T1000 (cell line): ENCODE measurements at places on chromosomes 2 and 18.

DNA sequence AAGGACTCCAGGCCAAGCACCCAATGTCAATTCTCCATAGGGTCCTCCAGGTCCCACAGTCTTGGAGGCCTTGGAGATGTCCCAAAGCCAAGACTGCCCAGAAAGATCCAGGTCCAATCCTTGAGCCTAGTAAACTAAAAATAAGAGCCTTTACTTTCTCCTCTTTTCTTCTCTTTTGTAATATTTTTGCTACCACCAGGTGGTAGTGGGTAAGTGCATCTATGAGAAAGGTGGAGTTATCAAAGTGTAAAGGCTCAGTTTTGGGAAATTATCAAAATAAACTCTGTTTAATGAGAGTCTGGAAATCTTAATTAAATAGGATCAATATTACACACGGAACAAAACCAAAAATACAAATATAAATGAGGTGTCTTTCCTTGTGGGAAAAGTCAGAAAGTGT lies 276.4 kb downstream of the ALK start:
- DNase-seq, result no peak

DNA sequence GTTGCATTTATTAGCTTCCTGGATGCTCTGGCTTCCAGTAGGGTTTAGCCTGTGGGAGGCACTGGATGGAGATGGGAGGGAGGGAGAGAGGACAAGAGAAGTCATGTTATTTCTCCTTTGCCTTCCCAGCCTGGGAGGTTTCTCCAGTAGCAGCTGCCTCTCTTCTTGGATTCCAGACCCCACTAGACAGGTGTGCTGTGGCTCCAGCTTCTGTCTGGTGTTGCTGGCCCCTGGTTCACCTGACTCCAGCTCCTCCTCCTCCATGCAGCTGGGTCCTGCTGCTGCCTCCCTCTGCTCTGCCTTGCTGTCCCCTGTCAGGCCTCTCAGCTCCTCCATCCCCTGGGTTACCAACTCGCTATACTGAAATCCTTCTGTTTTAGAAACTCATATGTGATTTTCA lies 188.9 kb upstream of the TNP1 start:
- no peak for DNase-seq

- no peak for DNase-seq
Measured at GRCh38 chr18:10457128-10457527, 2.7 kb downstream of the APCDD1 start.

- DNase-seq, result no peak
Measured at GRCh38 chr2:239828192-239828972, 196.8 kb downstream of the NDUFA10 start.

GRCh38 chr2:28436525-28437051 lies 43.9 kb downstream of the FOSL2 start:
- DNase-seq, result no peak

- DNase-seq, result no peak
Measured at GRCh38 chr2:226411205-226411604, 388.4 kb downstream of the IRS1 start.

DNA sequence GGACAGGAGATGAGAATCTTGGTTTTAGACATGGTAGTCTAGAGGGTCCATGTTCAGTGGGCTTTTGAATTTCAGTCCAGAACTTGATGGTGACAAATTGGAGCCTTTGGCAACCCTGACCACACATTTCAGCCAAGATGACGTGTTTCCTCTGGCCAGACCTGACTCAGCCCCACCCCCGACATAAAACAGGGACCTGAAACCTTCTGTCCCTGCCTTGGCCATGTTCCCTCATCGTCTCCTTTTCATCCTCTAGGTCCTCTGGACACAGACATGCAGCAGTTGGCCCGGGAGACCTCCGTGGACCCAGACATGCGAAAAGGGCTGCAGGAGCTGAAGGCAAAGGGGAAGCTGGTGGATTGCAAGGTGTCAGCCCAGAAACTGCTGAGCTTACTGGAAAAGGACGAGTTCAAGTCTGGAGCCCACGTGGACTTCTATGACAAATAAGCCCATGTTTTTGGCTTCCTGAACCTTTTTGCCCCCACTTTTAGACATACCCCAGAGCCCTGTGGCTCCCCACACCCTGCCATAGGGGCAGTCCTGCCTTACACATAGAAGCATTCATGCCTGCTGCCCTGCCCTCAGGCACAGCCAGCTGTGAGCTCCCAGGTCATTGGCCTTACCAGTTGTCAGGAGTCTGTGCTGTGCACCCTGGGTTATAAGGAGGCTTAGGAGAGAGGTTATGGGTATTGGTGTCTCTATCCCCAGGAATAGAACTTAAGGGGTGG lies 4.0 kb downstream of the SPR start:
- DNase-seq, result no peak

GRCh38 chr2:239943571-239943970 lies 81.6 kb downstream of the NDUFA10 start:
- DNase-seq, result no peak

GRCh38 chr2:68774569-68775271 lies 40.1 kb downstream of the ARHGAP25 start:
- DNase-seq, result no peak

DNA sequence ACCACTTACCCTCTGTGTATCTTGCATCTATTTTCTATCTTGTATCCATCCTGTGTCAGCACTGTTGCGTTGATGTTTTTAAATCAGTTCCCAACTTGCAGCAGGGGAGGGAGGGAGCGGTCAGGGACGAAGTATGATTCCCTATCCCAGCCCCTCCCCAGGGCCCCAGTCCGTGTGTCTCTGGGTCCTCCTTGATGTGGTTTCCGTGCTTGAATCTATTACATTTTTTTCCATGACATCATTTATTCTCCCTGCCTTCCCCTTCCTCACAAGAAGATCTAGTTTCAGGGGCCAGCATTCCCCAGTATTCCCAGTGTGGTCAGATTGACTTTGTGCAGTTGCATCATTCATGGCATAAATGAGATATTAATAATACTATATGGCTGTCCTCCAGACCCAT lies 479.3 kb downstream of the PTPRM start:
- no peak for DNase-seq

DNA sequence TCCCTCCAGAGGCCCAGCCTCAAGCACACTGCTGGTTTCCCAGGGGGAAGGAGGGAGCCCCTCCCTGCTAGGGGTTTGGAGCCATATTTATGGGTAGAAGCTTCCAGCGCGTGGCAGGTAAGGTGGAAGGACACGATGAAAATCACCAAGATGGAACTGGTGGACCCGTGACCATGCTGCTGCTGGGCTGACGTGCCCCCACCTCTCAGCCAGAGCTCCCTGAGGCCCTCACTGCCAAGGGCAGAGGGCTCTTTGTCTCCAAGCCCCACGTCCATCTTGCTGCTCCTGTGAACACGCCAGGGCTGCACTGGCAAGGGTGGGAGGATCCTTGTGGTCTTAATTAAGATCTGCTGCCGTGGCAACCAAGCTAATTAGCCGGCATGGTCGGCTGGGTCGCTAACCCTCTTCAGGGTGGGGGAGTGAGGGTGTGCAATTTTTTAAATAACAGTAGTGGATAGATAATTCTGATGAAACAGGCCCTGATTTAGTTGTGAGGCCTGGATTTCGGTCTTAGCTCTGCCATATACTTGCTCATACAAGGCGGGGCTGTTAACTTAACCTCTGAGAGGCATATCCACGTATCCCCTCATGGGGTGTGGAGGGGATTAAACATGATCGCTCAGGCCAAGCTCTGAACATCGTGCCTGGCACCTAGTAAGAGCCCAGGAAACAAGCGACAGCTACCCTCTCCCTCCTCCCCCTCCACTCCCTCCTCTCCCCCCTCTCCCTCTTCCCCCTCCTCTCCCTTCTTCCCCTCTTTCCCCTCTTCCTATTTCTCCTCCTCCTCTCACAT lies 232.8 kb downstream of the CELF4 start:
- DNase-seq, result no peak

DNA sequence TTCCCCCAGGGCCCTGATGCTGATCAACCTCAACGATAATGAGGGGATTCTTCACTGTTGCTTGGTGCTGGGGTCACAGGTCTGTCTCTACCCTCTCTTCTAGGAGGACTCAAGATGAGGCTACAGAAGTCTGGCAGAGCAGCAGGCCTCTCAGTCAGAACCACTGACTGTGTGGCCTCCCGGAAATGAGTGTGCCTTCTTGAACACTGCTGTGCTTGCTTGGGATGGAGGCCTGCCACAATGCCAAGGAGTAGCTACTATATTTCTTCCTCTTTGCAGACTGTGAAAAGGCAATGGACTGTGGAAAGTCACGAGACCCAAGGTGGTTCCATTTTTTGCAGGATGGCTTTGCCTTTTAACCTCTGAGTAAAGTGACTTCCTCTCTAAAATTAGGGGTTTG lies 5.8 kb upstream of the HOXD1 start:
- no peak for DNase-seq

DNA sequence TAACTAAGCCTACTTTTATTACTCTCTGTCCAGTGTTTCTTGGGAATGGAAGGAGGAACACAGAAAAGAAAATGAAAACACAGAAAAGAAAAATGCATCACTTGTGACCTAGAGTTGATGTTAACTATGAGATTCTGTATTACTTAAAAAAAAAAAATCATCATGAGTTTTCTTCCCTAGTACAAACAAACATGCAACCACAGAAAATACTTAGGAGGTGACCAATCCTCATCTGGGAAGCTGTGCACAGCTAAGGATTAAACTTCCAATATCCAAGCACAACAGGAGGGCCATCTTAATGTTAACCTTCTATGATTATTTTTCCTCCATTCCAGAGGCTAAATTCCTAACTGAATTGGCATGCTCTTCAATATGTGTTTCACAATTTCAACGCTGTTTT lies 1140.4 kb downstream of the LRP1B start:
- DNase-seq, result no peak

GRCh38 chr18:43031169-43031568 lies 84.3 kb downstream of the RIT2 start:
- DNase-seq, result no peak

DNA sequence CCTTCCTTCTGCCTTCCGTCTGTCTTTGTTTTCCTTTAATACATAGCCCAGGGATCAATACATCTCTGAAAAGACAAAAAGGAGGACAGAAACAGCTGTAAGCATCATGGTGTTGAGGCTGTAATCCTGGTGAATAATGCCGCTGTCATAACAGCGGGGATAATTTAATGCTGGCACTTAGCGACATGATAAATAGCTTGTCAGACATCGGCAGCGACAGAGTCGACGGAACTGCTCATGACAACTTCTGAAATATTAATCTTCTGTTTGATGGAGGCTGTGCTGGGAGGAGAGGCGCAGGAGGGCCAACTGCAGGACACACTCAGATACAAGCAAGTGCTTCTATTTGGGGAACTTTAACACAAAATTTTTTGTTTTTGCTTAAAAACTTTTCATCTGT lies 602.2 kb downstream of the GALR1 start:
- no peak for DNase-seq

DNA sequence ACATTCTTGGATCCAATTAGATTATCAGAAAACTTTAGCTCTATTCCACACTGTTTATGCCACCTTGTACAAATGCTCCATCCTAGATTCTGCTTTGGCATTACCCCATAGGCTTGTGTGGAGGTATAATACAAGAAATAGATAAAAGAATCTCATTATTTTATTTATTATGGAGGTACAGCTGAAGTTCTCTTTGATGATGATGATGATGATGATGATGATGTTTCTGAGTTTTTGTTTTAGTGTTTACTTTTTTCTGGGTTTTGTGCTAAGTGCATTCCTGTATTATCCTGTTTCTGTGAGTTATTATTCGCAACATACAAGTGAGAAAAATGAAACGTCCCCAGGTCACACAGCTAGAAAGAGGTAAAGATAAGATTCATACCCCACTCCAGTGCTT lies 43.4 kb downstream of the ANXA4 start:
- DNase-seq, result no peak

DNA sequence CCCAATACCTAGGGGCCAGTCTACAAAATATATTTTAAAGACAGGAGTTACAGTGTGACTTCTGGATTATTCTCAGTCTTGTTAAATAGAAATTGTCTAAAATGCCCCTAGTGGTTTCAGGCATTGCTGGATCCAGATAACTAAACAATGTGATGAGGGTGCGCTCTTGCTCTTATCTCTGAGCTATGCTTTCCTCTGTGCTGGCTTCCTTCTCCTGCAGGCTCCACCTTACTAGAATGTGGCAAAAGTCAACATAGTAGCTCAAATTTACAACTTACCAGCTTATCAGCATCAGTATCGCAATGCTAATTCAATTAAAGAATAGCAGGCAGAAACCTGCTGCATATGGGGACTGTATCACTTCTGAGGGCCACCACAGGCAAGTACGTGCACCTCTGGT lies 61.3 kb upstream of the RNU4ATAC start:
- no peak for DNase-seq

- DNase-seq, result no peak
Measured at GRCh38 chr2:182698671-182699070, 17.4 kb upstream of the DNAJC10 start.

DNA sequence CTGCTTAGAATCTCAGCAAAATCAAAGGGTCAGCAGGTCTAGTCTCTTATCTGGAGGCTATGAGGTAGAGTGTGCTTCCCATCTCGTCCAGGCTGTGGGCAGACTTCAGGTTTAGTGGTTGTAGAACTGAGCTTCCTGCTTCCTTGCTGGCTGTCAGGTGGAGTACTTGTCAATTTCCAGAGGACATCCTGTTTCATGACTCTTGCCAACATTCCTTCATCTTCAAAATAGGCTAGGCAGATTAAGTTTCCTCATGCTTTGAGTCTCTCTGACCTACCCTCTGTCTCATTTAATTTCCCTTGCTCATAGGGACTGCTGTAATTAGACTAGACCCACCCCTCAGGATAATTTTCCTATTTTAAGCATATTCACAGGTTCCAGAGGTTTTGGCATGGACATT lies 562.6 kb downstream of the SPAG16 start:
- DNase-seq, result no peak

DNA sequence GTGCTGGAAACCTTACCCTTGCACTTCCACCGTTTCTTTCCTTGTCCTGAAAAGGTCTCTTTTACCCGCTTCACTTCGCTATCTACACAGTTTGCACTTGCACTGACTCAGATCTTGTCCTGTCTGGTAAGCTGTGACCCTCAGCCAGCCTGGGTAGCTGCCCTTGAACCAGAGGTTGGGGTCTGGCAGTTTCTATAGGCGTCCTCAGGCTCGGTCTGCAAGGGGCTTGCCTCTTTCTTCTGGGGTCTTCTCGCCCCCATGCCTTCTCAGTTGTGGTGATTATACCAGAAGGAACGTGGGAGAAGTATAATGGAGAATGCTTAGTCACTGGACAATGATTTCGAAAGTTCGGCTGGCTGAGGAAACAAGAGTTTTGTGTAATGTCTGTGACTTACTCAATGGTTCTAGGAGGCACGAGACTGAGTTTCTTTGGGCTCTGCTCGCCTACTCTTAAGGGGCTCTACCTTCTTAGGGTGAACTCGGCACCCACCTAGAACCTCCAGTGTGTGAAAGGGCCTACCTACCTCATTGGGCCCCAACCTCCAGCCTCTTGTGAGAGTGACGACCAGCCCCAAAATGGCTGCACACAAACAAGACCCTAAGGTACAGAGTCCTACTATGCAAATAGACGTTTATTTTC lies 6.9 kb upstream of the STAT1 start:
- DNase-seq, result no peak

DNA sequence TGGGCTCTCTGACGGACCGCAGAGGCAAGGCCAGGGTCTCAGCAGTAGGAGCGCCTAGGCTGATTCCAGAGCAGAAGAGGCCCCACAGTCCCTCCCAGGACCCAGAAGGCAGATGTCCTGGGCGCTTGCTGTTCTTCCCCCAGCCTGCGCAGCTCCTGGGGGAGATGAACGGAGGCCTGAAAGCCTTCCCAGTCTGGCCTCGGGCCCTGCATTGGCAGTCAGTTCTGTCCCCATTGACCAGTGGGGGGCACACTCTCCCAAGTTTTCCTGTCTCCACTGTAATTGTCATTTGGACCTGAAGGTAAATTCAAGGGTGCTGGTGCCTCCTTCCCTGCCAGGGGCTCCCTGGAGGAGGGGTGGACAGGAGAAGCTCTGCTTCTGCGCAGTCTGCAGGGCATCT lies 345.7 kb downstream of the CYP26B1 start:
- no peak for DNase-seq
